A172 (cell line): ENCODE measurements at places on chromosomes 13 and 19. TPM values are rescaled to one million over a fixed set of nuclear protein-coding genes. Genes with fewer than 3 reads are reported as not detected.
A peak's percentile ranks its signal among the peaks of the same experiment; 100 is the strongest.

Gene GIPR
- total RNA-seq = 0.10 and 0.72 TPM in 2 replicates

GRCh38 chr13:112704308-112705145 lies 14.7 kb downstream of the ATP11A start:
- no peak for DNase-seq

- no peak for DNase-seq
Measured at GRCh38 chr13:43331672-43332071, 308.3 kb downstream of the DNAJC15 start.

DNA sequence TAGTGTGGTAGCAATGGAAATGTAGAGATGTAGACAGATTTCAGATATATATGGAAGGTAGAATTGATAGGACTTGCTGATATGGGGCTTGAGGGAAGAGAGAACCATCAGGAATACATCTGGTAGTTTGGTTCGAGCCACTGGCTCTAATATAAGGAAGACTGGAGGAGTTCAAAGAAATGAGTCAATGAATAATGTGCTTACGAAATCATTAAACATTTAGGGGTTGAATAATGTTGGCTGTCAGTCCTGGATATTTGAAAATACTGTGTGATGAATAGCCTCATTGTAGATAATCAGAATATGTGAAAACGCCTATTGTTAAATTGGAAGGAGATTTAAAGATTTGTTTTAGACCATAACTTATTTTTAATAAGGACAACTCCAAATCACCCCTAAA lies 21.6 kb downstream of the SGCG start:
- no peak for DNase-seq

Gene GPC6
- total RNA-seq = 5.1 and 6.1 TPM in 2 replicates

Gene CEACAM19
- total RNA-seq = not detected in 2 replicates

DNA sequence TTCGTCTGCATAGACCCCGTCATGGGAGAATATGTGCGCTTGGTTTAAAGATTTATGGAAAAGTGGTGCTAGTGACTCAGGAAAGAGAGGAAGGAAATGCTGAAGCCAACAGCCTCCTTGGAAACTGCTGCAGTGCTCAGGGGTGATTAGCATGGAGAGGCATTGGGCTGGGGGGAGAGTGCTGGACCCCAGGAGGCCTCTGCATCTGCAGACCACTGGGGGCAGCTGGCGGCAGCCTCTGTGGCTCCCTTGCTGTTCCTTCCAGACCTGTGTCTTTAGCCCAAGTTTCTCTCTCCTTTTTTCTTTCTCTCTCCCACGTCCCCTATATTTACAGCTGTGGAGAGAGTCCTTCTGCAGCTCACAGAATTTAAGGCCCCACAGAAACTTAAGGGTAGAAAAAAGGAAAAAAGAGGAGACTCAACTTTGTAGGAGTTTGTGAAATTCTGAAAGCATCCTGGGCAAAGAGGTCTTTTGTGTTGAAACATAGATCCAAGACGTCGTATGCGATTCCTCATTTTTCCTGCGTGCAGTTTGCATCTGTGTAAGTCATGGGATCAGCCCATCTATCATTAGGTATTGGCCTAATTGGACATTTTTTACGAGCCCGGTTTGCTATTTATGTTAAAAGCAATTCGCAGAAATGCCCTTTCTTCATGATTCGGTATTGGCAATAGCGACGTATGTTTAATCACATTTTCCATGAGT lies 116.2 kb upstream of the ZNF536 start:
- no peak for DNase-seq

- no peak for DNase-seq
Measured at GRCh38 chr19:28217022-28217421, 995.9 kb downstream of the UQCRFS1 start.

GRCh38 chr13:98961503-98962105 lies 16.3 kb downstream of the DOCK9 start:
- DNase-seq = no peak

Gene IL12RB1
- 0.93 TPM in 1 of 2 replicates, not detected in the other for total RNA-seq

- DNase-seq = no peak
Measured at GRCh38 chr19:10052602-10053360, 33.3 kb upstream of the SHFL start.

DNA sequence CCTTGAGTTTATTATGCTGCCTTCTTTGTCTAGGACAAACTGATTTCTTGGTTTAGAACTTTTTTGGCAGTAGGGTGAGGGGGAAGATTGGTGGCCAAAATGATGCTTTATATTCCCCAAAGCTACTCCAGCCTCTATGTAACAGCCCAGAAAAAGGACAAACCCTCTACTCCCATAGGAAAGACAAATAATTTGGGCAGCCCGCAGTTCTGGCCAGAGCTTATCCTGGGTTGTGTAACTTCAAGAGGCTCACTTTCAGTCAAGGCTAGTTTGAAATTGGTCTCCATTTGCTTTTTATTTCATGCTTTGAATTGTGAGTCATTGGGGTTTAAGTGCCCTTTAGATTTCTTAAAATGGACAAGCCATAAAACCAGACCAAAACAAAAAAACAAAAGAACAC lies 142.3 kb downstream of the OLFM4 start:
- no peak for DNase-seq

DNA sequence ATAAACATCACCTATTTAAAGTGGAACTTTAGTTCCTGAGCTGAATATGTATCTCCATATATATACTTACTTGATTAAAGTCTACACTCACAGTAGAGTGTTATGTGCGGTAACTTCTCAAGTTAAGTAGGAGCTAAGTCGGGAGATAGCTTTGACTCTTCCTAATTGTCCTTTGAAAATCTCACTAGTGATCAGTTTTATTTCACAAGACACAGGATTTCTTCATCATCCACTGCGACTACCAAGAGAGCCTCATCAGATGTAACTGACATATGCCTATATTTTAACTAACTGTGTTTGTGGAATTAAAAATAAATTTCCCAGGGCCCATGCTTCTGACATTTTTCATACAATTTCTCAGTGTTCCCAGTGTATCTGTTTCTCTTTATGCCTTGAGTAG lies 1664.0 kb downstream of the EFNB2 start:
- no peak for DNase-seq

DNA sequence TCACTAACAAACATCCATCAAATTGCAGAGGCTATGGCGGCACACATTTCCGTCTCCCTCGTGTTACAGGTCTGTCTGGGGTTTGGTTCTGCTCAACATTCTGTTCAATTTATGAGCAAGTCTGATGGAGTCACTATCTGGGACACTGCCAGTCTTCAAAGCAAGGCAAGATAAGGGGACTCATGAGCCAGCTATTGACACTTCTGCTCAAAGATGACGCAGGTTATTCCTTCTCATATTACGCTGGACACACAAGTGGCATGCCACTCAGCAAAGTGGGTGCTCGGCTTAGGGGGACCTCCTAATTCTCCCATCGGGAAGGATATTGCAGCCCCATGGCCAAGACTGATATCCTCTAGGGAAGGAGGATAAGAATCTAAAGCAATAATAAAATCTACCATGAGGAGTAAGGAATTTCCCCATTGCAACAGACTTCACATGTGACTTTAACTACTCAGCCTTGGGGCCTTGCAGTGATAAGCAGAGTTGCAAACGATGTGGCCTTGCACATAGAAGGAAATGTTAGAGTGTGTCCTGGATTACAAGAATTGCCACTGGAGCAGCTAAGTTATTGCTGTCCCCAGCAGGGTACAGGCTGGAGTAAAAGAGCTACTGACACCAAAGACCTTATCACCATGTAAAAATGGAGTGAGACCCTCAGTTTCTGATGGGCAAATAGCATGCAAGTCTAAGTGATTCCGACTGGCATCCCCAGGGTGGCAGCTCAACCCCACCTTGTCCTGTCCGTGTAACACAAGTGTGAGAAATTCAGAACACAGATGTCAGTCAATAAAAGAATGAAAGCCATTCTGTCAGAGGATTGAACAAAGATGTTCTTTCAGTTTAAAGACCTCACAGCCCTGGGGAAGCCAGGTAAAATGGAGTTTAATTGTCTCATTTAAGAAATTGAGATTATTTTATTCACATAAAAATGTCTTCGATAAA lies 306.1 kb downstream of the IRS2 start:
- DNase-seq = peak; percentile 6

Gene TEX26
- not detected in 2 replicates for total RNA-seq

- DNase-seq = no peak
Measured at GRCh38 chr19:45099467-45100191, 6.7 kb downstream of the PPP1R37 start.
